CD4-positive, alpha-beta T cell treated with Interleukin-10 for 1 hour (primary cell): ENCODE measurements at places on chromosomes 5 and 9.

- no peak for DNase-seq
Observed at GRCh38 chr9:21311889-21312288, 6.8 kb upstream of the IFNA5 start.

DNA sequence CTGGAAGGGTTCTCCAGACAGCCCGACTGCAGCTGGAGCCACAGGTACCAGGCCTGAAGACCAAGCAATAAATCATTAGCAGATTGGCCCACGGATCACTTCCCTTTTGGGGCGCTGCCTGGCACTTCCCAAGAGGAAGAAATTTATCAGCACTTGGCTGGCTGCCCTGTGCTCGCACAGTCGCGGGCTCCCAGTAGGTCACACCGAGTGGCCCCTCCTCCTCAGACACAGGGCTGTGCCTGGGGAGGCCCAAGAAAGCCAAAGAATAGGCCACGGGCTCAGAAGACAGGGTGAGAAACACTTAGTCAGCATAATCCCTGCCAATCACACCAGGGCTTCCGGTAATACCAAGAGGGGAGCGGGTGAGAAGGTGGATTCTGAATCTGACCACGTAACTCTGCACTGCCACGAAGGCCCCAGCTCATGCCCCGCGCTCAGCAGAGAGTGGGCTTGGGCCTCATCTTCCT lies 115.7 kb upstream of the MSX2 start:
- DNase-seq, result no peak

DNA sequence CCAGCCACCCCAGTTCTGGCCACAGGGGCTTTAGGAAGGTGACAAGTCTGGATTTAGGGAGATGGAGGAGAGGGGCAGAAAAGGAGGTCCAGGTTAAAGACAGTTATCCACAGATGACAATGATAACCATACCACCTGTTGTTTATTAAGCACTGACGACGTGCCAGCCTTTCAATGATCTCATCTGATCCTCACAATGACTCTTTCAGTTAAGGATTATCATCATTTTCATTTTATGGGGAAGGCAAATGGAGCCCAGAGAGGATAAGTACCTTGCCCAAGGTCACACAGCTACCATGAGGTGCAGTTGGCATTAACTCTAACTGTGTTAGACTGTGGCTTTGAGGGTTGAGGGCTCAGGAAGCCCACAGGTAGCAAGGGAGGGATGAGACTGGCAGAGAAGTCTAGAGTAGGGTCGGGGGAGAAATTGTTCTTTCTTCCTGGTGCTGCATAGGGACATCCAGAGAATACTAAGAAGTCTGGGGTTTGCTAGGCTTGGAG lies 21.5 kb upstream of the JADE2 start:
- DNase-seq, result no peak

- DNase-seq, result no peak
Observed at GRCh38 chr5:177958696-177959095, 37.3 kb downstream of the PROP1 start.

GRCh38 chr5:135102716-135103574 lies 68.9 kb upstream of the PITX1 start:
- no peak for DNase-seq

- no peak for DNase-seq
Observed at GRCh38 chr9:131236161-131236560, 40.1 kb downstream of the FAM78A start.
